ENCODE measurements at places on chromosomes 2 and 18. TPM values are rescaled to one million over a fixed set of nuclear protein-coding genes. Genes with fewer than 3 reads are reported as not detected.

EVX2 gene
- not detected for polyA plus RNA-seq

TMEFF2 gene
- polyA plus RNA-seq = 0.01 TPM

SLC11A1 gene
- polyA plus RNA-seq = 59.0 TPM

HOXD3 gene
- polyA plus RNA-seq = 3.3 TPM

TCF23 gene
- polyA plus RNA-seq = 0.22 TPM

GPC1 gene
- polyA plus RNA-seq = 27.1 TPM

FAM161A gene
- 1.8 TPM for polyA plus RNA-seq

RNU2-63P gene
- polyA plus RNA-seq = not detected

RBM43 gene
- polyA plus RNA-seq = 4.8 TPM
